ENCODE measurements at places on chromosomes 4 and X. TPM values are rescaled to one million over a fixed set of nuclear protein-coding genes. Genes with fewer than 3 reads are reported as not detected.

GPR50 gene
- total RNA-seq: not detected

GALNTL6 gene
- 0.60 TPM for total RNA-seq

C1QTNF7 gene
- 2.2 TPM for total RNA-seq

DNA sequence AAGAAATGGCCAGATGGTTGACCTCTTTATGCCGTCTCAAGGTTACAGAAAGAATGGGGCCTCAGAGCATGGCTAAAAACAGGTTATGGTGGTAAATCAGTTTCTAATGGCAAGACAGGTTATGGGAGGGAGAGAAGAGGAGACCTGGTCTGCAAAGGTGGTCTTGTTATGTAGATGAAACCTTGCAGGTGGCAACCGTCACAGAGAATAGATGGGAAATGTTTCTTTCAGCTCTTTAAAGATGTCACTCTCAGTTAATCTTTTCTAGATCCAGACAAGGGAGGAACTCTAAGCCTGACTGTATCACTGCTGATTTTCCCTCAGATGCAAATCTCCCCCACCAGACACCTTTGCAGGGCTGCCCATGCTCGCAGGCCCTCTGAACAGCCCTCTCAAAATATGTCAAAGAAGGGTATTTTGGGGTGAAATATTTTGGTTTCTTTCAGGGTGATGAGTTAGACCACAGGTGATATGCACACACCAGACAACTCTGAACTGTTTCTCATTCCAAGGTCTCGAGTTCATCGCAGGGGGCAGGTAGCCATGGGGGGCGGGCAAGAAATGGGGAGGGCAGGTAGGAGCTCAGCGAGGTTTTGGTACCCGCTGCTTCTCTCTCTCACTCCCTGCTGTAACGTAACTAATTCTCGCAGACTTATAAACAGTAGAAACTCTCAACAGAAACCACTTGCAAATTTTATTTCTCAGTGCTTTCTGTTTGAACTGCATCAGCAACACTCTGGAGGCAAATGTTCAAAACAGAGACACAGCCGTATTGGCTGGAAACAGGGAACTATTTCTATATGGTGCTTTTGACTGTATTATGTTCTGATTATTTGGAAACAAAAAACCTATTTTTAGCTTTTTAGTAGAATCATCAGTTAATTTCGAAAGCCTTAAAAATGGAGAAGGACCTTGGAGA lies 32.4 kb downstream of the CASP3 start:
- no peaks in the 10 kb centered on the region for H3K27me3 ChIP-seq
- DNase-seq: no peak
- H3K4me1 ChIP-seq: no peaks in the 10 kb centered on the region
- H3K4me3 ChIP-seq: no peak overlapping the region

GRCh38 chr4:10506077-10506476 lies 48.9 kb upstream of the ZNF518B start:
- no peaks in the 10 kb centered on the region for H3K27me3 ChIP-seq
- H3K27ac ChIP-seq: no peak overlapping the region
- no peak overlapping the region for H3K4me3 ChIP-seq
- H3K36me3 ChIP-seq: no peaks in the 10 kb centered on the region

DNA sequence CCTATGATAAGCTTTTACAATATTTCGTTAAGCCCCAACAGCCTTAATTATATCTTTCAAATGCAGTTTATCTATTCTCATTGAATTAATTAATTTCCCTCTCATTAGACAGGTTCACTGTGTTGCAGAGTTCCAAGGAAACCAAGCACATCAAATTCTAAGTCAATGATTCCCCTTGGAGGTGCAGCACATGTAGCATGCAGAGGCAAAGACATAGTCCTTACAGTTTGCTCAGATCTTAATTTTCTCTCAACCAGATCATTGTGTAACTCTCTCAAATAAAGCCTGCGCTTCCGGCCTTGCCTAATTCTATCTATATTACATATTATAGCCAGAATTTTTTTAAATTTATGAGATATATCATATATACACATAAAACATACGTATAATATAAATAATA lies 205.4 kb downstream of the GRIA2 start:
- H3K36me3 ChIP-seq: no peaks in the 10 kb centered on the region
- DNase-seq: no peak
- no peak overlapping the region for H3K4me3 ChIP-seq
- H3K27ac ChIP-seq: no peak overlapping the region
- H3K27me3 ChIP-seq: no peaks in the 10 kb centered on the region

DNA sequence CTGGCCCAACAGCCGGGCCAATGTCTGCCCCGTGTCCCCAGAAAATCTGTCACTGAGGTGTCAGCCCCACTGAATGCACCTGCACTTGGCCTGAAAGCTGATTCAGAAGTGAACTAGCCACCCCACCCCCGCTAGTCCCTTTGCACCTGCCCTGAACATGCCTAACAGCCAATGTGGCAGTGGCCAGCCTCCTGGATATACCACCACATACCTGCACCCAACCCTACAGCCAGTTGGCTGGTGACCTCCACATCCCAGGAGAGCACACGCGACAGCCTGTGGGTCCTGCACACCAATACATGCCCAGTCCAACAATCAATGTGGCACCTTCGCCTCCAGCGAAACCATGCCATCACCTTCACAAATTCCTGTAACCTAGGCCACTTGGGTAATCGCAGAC lies 116.7 kb downstream of the GALNTL6 start:
- H3K27me3 ChIP-seq: no peaks in the 10 kb centered on the region
- H3K36me3 ChIP-seq: no peaks in the 10 kb centered on the region
- H3K4me1 ChIP-seq: no peaks in the 10 kb centered on the region
- no peak for DNase-seq
- H3K27ac ChIP-seq: no peak overlapping the region
- H3K4me3 ChIP-seq: no peak overlapping the region

All from kidney (tissue), 22 donors.